ENCODE measurements at places on chromosomes 2 and 18.

DNA sequence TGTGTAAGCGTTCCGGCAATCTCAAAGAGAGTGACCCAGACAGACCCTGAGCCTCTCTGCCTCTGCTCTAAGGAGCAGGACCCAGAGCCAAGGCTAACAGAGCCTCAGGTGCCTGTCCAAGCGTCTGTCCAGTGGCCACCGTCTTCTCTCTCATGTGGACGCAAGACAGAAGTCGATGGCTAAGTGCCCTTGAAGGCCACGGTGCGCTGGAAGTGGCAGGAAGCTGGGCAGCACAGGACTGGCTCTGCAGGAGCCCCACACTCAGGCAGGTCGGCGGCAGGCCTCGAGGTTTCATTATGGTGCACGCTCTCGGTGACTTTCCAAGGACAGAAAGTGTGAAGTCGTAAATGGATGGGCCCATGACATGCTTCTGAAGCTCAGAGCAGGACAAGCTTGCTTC lies 49.1 kb downstream of the HDAC4 start:
- no peak for DNase-seq

DNA sequence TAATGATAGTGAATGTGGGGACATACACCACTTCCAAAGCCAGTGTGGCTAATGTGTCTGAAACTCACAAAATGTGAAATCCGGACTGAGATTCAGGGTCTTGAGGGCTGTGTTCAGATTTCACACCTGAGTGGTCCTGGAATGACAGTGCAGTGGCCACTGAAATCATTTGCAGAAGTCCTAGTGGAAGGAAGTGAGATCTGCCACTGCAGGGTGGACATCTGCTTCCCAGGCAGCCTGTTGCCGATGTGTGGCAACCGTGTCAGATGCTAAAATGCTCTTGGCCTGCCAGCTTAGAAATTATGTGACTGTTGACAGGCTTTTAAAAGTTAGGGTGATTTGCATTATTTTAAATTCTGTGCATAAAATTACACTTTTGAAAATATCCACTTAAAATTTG lies 77.8 kb upstream of the TMEM200C start:
- DNase-seq, result no peak

- DNase-seq, result no peak
These were observed 95.5 kb downstream of the RDH14 start for GRCh38 chr2:18464913-18465312.

DNA sequence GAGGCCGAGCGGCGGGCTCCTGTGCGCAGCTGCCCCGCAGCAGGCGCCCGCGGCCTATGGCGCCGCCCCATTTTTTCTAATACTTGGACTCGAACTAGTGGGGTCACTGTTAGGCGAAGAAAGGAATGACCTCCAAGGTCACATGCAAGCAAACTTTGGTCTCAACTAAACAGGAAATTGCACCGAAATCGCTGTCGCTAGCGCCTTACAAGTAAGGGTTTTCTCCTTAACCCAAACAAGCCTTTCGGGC lies 339 bp downstream of the ACAA2 start:
- peak; percentile 7 for DNase-seq

DNA sequence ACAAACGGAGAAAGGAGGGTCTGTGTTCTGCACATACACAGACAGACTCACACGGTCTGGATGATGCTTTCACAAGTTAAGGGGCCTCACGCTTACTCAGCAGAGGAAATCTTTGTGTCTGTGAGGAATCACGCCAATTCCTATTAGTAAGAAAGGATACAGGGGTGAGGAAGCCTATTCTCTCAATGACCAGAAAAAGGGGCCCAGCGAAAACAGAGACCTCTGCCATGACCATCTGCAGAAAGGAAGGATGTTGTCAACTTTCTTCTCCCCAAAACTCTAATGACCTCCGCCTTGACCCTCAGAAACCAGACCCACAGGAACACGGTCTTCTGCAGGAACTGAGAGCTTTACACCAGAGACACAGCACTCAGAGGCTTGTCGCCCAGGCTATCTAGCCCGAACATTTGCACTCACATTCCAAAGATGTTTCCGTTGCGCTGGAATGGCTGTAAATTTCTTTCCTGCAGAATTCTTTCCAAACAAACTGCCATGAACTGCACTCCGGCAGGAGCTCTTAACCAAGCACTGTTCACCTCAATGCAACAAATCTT lies 186.3 kb downstream of the TCF4 start:
- peak; percentile 77 for DNase-seq

- DNase-seq, result no peak
These were observed 1626.3 kb upstream of the CELF4 start for GRCh38 chr18:39191931-39192330.

- peak; percentile 71 for DNase-seq
These were observed 26.1 kb downstream of the GAD1 start for GRCh38 chr2:170842785-170843184.

- no peak for DNase-seq
These were observed 117.0 kb upstream of the RIOK3 start for GRCh38 chr18:23336101-23336500.

DNA sequence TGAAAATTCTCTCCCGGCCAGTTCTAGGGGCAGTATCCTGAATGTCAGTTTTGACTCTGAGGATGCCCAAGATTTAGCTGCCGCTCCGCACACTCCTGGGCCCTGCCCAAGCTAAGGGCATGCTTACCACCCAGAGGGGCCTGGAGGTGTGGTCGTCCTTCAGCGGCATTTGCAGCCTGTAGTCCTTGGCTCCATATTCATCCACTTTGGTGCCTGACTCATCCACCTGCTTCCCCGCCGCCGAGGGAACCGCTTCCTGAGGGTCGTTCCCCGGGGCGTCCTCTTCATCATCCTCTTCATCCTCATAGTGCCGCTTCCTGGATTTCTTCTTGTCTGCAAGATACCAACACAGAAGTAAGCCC lies 577 bp downstream of the ERCC3 start:
- no peak for DNase-seq

DNA sequence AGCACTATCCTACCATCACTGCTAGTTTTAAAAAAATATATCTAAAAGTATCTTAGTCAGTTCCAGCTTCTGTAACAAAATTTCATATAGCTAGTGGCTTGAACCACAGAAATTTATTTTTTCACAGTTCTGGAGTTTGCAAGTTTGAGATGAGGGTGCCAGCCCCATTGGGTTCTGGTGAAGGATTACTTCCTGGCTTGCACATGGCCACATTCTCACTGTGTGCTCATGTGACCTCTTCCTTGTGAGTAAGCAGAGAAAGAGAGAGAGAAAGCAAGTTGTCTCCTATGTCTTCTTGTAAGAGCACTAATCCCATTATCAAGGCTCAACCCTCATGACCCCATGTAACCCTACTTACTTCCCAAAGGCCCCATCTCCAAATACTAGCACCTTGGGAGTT lies 158.9 kb downstream of the DOK6 start:
- no peak for DNase-seq

GRCh38 chr18:12287131-12287681 lies 20.8 kb upstream of the TUBB6 start:
- no peak for DNase-seq

DNA sequence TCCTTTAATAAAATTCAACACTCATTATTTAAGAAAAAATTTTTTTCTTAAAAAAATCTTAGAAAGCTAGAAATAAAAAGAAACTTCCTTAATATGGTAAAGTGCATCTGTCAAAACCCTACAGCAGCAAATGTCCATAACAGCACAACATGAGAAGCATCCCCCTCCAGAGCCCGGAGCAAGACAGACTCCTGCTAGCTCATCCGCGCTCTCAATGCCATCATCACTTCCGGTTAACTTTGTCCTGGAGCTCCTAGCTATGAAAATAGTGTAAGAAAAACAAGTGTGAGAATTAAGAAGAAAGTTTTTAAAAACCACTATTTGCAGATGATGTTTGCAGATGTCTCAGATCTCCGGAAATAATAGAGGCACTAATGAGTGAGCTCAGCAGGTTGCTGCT lies 103.1 kb downstream of the TEX51 start:
- DNase-seq, result no peak

GRCh38 chr2:55585451-55586080 lies 31.9 kb downstream of the PPP4R3B start:
- DNase-seq, result peak; percentile 61

DNA sequence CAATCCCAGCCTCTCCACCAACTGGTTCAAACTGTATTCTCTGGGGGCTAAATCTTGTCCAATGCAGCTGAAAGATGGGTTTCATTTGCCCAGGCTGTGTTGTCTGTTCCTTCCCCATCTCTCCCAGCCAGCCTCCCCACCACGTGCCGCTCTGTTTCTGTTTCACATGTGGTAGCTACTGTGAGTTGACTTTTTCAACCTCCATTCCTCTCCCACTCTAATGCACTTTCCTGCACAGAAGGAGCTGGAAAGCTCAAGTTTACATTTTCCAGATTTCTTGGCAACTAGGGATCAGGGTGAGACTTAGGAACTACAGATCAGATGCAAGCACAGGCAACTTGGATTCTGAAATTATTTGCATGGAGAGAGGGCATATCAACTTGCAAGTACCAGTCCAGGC lies 19.0 kb upstream of the NPAS2 start:
- DNase-seq, result no peak

DNA sequence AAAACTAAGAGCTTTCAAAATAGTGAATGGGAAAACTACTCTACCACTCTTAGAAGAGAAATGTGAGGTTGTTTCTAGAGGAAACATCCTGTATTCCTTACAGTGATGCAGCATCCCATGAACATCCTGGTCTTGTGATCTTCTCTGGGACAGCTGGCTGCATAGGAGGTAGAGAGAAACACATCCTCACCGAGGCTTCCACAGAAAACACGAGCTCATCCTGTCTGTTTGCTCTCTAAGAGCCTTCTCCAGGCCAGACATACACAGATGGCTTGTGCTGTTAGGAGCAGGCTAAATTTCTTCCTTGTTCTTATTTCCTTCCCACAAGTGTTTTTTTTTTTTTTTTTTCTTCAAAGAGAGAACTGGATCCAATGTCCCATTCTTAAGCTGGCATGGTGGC lies 14.7 kb upstream of the FZD7 start:
- no peak for DNase-seq

DNA sequence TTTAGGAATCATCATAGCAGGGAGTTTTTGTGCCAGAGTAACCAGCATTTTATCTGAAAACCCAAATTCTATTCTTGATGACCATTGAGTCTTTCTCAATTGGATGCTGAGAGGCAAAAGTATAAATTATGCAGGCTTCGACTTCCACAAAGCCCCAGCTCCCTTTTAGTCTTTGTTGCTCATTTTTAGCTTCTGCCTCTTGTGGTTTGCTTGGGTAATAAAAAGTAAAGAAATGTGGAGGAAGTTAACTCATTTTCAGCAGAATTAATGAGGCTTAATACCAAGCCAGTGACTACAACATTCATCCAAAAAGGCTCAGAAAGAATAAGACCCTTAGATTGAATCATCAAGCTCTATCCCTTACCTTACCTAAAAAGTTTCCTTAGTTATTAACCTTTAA lies 18.6 kb downstream of the ERMN start:
- peak; percentile 52 for DNase-seq

DNA sequence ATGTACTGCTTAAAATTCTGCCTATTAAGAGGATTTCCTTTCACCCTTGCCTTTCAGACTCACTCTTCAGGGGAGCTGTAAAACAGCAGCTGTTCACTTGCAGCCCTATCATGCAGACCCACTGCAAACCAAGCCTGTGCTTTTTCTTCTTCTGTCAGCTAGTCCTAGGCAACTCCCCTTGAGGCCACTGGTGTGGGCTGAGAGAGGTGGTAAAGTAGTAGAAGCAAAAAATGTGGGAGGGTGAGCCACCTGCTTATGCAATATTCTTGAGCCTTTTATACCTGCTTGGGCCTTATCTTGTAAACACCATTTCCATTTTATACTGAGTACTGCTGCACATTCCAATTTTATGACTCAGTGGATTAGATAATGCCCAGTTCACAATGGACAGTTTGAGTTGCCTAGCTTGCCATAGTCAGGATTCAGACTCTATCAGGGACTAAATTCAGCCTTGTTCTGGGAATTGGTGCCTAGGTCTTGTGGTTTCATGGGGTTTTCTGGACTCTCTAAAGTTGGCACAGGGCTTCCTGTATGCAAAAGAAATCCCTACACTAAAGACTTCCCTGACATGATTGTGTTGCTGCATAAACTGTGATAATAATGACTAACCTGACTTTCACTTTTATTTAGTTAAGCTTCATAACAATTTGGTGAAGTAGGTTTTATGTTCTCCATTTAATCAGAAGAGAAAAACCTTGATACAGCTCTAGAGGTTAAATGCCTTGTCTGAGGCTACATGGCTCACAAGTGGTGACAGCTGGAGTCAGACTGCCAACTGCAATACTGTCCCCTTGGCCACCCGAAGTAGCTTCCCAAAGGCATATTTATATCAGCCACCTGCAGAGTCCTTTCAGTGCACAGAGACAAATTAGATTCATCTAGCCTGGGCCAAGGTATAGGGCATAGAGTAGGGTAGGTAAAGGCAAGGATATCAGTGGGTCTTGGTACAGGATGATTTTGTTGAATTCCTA lies 47.4 kb upstream of the KDM3A start:
- no peak for DNase-seq

DNA sequence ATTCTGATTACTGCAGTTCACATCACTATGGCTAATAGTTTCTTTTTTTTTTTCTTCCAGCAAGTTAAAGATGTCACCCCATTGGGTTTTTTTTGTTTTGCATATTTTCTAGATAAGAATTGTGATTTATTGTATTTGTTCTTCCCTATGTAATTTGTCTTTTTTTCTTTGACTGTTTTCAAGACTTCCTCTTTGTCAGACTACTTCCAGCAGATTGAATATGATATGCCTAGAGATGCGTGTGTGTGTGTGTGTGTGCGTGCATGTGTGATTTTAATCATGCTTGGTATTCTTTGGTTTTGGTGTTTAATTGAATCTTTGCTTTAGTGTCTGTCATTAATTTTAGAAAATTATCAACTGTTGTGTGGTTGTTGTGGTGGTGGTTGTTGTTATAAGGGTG lies 166.7 kb upstream of the SLC39A10 start:
- no peak for DNase-seq

GRCh38 chr2:173050684-173051083 lies 25.0 kb upstream of the MAP3K20 start:
- no peak for DNase-seq

- no peak for DNase-seq
These were observed 13.9 kb downstream of the ANTXR1 start for GRCh38 chr2:69026691-69027459.

DNA sequence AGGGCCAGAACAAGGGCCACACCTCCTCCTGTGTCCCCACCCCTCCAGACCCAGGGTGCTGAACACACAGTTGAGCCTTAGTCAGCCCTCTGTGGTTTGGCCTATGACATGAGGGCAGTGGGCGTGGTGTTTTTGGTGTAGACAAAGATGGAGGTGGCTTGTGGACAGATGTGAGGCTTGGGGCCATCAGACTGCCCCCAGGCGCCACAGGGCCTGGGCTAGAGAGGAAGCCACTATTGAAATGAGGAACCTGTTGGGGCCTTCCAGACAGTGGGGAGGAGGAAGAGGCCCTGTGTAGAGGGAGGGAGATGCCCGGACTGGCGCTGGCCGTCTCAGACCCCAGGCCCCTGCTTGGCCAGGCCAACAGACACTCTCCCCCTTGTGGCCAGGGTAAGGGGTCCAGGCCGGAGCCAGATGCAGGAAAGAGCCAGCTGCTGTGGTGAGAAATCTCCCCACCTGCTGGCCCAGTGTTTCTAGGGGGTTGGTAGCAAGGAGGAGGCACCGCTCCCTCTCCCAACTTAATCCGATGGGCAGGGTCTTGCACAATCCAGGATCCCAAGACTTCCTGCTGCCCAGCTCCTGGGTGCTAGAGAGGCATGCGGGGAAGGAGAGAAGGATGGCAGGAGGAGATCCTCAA lies 53.8 kb downstream of the SMAD7 start:
- no peak for DNase-seq

GRCh38 chr2:147049957-147050356 lies 794.9 kb upstream of the ACVR2A start:
- no peak for DNase-seq

- DNase-seq, result no peak
These were observed 715.5 kb upstream of the LRRTM4 start for GRCh38 chr2:78237704-78238103.

- DNase-seq, result no peak
These were observed 7.8 kb downstream of the DOK6 start for GRCh38 chr18:69408522-69408921.

Measured in GM04503 (cell line).